ENCODE measurements at places on chromosomes 16 and 17. TPM values are rescaled to one million over a fixed set of nuclear protein-coding genes. Genes with fewer than 3 reads are reported as not detected.
A peak's percentile ranks its signal among the peaks of the same experiment; 100 is the strongest.

SHBG gene
- polyA plus RNA-seq, result 38.8 TPM

DNA sequence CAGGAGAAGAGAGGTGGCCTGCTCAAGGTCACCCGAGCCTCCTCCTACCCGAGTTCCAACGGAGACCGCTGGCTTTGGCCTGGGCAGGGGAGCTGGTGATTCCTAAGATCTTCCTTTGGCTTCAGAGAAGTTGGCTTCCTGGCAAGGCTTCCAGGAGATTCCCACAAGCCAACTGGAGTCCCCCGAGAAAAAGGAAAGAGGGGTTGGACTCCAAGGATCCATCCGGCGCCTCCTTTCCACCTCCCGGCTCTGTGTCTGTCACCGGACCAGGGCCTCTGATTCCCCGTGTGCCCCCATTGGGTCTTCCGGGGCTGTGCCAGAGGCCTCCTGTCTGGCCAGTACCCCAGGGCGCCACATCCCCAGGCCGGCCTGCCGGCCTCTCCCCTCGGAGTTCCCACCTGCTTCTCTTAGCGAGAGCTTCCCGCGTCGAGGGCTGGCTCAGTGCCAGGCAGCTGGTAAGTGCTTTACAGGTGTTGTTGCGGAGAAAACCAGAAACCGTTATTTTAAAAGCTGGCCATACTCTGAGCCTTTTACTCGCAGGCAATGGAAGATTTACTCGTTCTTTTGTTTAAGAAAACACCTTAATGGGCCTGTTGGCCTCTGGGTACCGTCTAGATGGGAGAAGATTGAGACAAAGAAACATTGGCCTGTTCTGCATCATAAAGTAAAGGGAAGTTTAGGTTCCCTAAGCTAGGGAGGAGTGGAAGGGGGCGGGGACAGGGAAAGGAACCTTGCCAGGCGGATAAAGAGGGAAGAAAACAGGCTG is 258.4 kb upstream of the SDK2 start:
- H3K36me3 ChIP-seq, result no peaks in the 10 kb centered on the region
- no peak overlapping the region for H3K27ac ChIP-seq
- DNase-seq, result no peak
- no peak overlapping the region for H3K4me3 ChIP-seq

- no peak overlapping the region for H3K27ac ChIP-seq
- peaks cover 48% of the 10 kb centered on the region for H3K36me3 ChIP-seq
- peaks cover 75% of the 10 kb centered on the region for H3K4me1 ChIP-seq
- no peak overlapping the region for H3K4me3 ChIP-seq
- no peaks in the 10 kb centered on the region for H3K27me3 ChIP-seq
Observed at GRCh38 chr16:85577899-85578598, 35.1 kb upstream of the GSE1 start.

GRCh38 chr17:627051-627450 is 87.6 kb downstream of the VPS53 start:
- no peaks in the 10 kb centered on the region for H3K4me1 ChIP-seq
- no peaks in the 10 kb centered on the region for H3K27me3 ChIP-seq
- no peak overlapping the region for H3K4me3 ChIP-seq
- peaks cover 3% of the 10 kb centered on the region for H3K36me3 ChIP-seq
- no peak overlapping the region for H3K27ac ChIP-seq

- H3K27ac ChIP-seq, result no peak overlapping the region
- DNase-seq, result no peak
- H3K27me3 ChIP-seq, result no peaks in the 10 kb centered on the region
Observed at GRCh38 chr16:86232496-86232895, 277.8 kb upstream of the FOXF1 start.

CDK5RAP3 gene
- 554 TPM for polyA plus RNA-seq

DNA sequence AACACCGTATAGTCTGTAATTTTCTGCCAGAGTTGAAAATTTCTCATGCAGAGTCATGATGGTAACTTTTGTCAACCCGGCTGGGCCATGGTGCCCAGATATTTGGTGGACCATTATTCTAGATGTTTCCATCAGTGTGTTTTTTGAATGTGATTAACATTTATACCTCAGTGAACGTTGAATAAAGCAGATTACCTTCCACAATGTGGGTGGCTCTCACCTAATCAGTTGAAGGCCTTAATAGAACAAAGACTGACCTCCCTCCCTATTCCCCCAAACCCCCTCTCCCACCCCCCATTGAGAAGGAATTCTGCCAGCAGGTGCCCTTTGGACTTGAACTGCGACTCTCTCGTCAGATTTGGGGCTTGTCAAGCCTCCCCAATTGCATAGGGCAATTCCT is 6.4 kb upstream of the CA5A start:
- DNase-seq, result no peak
- H3K4me1 ChIP-seq, result no peaks in the 10 kb centered on the region
- no peak overlapping the region for H3K27ac ChIP-seq
- no peaks in the 10 kb centered on the region for H3K36me3 ChIP-seq
- no peak overlapping the region for H3K4me3 ChIP-seq
- H3K27me3 ChIP-seq, result no peaks in the 10 kb centered on the region

- no peak overlapping the region for H3K4me3 ChIP-seq
- no peaks in the 10 kb centered on the region for H3K4me1 ChIP-seq
- no peaks in the 10 kb centered on the region for H3K27me3 ChIP-seq
- peaks cover 2% of the 10 kb centered on the region for H3K36me3 ChIP-seq
- H3K27ac ChIP-seq, result no peak overlapping the region
Observed at GRCh38 chr16:15725641-15726240, 75.7 kb downstream of the NDE1 start.

DNA sequence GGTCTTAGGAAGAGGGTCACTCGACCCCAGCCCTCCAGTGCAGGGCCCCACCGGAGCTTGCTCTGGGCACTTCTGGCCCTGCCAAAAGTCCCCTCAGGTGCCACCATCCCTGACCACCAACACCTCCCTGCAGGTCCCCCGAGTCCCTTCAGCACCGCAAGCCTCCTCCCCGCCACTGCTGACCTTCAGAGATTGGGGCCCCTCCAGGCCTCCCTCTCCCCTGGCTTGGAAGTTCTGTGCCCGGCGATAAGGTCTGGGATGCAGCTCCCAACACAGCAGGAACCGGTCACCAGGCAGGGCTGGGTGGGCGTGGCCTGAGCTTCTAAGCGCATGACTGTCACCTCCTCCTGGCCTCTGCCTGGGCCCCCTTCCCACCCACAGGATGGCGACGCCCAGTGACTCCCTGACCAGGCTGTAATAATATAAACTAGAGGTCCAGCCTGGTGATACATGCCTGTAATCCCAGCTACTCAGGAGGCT is 11.2 kb downstream of the PIEZO1 start:
- no peak overlapping the region for H3K4me3 ChIP-seq
- no peaks in the 10 kb centered on the region for H3K36me3 ChIP-seq
- peak; percentile 92 for DNase-seq
- no peaks in the 10 kb centered on the region for H3K27me3 ChIP-seq
- H3K27ac ChIP-seq, result no peak overlapping the region

- no peak for DNase-seq
- peaks cover 2% of the 10 kb centered on the region for H3K4me1 ChIP-seq
- H3K4me3 ChIP-seq, result no peak overlapping the region
- no peaks in the 10 kb centered on the region for H3K27me3 ChIP-seq
Observed at GRCh38 chr16:70713342-70713741, 27.5 kb upstream of the MTSS2 start.

GDPD1 gene
- 4.2 TPM for polyA plus RNA-seq

DNA sequence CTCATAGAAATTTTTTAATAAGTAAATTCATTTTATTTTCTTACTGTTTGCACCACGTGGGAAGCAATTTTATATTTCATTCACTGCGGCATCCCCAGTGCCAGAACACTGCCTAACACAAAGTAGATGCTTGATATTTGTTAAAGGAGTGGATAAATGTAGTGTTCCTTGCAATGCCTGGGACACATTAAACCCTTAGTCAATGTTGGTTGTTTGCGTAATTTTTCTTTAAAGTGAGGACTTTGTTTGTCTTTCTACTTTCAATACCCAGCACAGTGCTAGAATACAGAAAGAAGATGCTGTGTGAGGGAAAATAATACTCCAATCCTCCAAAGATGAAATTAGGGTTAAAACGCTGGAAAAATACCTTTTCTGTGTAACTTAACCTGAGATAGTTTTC is 299.3 kb downstream of the MAP2K6 start:
- H3K4me1 ChIP-seq, result no peaks in the 10 kb centered on the region
- no peak for DNase-seq
- H3K27ac ChIP-seq, result no peak overlapping the region
- no peak overlapping the region for H3K4me3 ChIP-seq
- H3K27me3 ChIP-seq, result no peaks in the 10 kb centered on the region
- H3K36me3 ChIP-seq, result no peaks in the 10 kb centered on the region

COPS3 gene
- 50.6 TPM for polyA plus RNA-seq

DNA sequence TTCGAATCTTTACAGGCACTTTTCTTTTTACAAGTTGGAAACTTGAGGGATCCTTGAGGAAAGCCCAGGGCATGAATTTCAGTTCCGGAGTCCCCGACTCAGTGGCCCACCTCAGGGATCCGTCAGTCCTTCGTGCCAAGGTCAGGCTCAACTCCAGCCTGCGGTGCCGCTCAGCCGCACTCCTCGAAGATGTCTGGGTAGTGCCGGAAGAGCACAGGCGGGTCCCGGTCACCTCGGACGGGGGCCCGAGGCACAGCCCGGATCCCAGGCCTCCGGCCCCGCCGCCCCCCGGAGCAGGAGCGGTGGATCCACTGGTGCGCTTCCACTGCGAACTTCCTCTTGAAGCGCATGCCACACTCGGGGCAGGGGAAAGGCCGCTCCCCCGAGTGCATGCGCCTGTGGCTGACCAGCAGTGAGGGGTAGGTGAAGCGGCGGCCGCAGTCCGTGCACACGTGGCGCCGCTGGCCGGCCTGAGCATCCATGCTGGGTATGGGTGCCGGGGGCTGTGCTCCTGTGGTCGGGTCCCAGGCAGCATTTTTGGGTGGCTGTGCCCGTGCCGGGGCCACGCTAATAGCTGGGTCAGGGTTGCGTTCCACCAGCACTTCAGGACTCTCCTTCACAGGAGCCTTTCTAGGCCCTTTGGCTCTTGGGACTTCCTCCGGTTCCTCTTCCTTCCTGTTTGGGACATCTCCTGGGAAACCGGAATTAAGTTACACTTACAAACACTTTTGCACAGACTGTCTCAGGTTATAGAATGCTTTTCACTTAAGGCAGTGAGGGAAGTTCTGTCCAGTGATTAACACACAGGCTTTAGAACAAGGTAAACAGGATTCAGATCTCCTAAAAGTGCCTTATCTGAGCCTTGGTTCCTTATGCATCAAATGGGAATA is 1.5 kb downstream of the ZNF688 start:
- peaks cover 20% of the 10 kb centered on the region for H3K36me3 ChIP-seq
- H3K27ac ChIP-seq, result peak overlapping the region; percentile 98
- peaks cover 17% of the 10 kb centered on the region for H3K4me1 ChIP-seq
- H3K27me3 ChIP-seq, result no peaks in the 10 kb centered on the region

DNA sequence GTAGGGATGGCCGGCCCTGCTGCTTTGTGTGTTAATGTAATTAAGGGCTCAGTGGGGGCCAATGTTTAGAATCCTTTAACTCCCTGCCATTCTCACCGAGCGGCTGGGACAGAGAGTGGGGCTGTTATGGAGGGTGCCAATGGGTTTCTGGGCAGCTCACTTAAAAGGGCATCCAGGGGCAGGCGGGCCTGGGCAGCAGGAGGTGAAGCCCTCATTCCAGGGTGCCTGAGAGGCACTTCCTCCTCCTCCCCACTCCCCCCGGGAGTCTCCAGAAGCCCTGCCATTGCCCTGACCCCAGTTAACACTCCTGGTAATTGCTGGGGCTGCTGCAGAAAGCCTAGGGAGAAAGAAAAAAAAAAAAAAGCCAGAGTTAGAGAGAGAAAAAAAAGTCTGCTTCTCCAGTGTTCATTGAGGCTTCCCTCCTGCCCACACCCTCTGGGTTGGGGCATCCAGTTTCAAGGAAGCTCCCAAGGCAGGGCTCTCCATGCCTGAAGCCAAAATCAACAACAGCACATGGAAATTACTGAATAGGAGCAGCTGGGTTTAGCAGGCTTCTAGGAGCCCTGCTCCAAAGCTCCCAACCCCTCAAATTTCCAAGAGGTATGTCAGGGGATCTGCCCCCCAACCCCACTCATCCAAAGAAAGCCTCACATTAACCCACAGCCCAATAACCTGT is 28.0 kb downstream of the CUEDC1 start:
- DNase-seq, result no peak
- H3K4me3 ChIP-seq, result no peak overlapping the region
- peaks cover 4% of the 10 kb centered on the region for H3K36me3 ChIP-seq
- H3K4me1 ChIP-seq, result no peaks in the 10 kb centered on the region
- peak overlapping the region; percentile 12 for H3K27ac ChIP-seq
- no peaks in the 10 kb centered on the region for H3K27me3 ChIP-seq

DNA sequence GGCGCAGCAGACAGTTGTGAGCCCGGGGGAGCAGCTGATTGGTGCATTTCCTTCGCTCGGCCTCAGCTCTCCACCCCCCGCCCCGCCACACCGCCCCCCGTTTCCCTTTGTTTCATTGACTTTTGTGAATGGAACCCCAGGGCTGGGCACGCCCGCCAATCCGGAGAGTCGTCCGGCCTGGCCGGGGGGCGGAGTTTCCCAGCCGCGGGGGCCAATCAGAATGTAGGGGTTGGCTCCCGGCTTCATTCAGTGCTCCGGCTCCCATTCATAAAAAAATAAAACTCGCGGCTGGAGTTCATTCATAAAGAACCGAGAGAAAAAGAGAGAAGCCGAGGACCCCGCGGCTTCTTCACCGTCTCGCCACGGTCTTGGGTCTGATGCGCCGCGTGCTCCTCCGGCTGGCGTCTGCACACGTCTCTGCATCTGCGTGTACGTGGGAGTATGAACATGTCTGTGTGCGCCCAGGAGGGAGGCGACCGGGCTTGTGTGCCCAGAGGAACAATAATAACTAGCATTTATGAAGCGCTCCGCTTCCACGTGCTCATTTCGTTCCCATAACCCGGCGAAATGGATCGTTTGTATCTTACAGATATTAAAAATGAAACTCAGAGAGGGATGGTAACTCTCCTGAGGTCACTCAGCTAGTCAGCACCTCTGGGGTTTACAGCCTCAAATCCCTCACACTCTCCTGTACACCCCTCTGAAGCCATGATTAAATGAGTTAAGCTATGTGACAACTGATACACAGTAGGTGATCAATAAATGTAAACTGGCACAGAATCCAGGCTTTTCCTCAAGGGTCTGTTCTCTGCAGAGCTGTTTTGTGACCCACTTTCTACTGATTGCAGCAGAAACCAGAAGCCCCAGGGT is at the start of gene ETV4:
ETV4 (minus strand) TSS at position 22 of the 870 bp plus-strand sequence. CDS start 723 bp downstream, outside the sequence.
- H3K4me1 ChIP-seq, result peaks cover 26% of the 10 kb centered on the region
- peak; percentile 89 for DNase-seq
- H3K36me3 ChIP-seq, result no peaks in the 10 kb centered on the region
- no peak within 1 kb of the TSS for H3K27ac ChIP-seq
- peaks cover 18% of the 10 kb centered on the region for H3K27me3 ChIP-seq

DNA sequence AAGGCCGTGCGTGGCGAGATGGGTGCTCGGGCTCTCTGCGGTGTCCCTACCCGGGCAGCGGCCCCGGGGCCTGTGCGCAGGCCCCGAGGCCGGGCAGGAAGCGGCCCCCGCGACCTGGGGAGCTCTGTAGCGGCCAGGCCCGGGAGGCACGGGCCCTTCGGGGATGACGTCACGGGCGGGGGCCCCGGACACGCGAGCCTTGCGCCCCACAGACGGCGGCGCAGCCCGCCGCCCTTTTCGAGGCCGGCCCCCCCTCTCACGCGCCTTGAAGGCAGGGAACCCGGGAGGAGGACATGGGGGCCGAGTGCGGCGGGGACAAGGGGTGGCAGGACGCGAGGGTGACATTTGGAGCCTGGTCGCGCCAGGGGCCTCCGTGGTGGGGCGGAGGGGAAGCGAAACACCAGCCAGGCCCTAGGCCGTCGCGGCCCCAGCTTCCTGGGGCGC is 1.1 kb downstream of the RAI1 start:
- H3K4me1 ChIP-seq, result peaks cover 34% of the 10 kb centered on the region
- DNase-seq, result peak; percentile 86

CSH1 gene
- polyA plus RNA-seq, result not detected

All from small intestine (tissue), 16 donors.